BE2C (cell line): ENCODE measurements at places on chromosomes 12 and 14.

DNA sequence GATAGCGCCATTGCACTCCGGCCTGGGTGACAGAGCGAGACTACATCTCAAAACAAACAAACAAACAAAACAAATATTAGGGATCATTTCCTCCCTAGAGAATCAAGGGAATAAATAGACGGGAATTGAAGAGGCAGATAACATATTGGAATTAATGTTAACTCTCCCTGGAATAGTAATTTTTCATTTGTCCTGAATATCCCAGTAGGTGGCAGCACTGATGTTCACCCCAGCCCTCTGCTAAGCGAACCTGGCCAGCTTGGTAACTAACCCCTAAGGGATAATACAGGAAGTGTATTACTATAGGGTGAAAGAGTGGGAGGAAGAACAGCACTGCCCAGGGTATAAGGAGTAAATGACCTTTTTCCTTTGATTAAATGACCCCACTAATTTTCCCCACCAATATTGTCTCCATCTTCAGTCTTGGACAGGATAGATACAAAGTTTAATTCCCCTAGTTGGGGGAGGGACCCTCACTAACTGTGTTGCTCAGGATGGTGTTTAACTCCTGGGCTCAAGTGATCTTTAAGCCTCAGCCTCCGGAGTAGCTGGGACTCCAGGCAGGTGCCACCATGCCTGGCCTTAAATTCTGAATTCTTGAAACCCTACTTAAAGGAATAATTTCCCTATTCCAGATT, 40.5 kb downstream of the SLC2A14 start:
- peak; percentile 40 for DNase-seq

GRCh38 chr12:2610358-2610757, 184.4 kb upstream of the FKBP4 start:
- DNase-seq, result no peak

DNA sequence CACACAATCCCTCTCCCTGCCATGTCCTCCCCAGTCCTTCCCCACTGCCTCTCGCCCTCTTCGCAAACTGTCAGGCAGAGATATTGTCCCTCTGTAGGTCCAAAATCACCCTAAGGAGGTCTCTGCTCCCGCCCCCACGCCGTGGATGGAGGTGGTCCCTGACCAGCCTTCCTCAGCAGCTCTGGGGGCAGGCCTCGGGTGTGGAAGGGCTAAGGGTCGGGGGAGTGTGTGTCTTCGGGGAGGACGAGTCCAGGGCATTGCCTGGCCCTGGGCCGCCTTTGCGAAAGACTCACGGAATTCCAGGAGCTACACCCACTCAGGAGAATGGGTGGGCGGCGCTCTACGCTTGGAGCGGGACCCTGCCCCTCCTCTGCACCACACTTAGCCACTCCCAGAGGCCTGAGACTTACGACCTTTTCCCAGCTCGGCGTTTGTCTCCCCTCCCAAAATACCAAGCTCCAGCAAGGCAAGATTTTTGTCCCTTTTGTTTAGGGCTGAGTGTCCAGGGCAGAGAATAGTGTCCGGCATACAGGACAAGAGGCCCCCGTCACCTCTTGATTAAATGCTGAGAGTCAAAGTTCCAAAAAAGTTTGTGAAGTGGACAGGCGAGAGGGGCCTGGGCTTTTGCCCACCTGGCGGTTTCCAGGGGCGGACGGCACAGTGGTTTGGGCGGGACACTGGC, 881 bp downstream of the PYGL start:
- no peak for DNase-seq

DNA sequence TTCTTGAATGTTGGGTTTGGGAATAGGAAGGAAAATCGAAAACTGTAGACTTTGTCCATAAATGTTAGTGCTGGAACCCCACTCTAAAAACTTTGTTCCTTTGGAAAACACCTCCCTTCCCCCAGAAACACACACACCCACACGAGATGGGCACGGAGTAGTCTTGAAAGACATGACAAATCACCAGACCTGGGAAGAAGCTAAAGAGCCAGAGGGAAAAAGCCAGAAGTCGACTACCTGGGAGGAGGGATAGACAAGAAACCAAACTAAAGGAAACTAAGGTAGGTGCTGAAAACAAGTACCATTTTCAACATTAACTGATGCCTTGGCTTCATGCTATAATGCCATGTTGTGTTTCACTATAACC, 925 bp upstream of the NANOG start:
- no peak for DNase-seq

DNA sequence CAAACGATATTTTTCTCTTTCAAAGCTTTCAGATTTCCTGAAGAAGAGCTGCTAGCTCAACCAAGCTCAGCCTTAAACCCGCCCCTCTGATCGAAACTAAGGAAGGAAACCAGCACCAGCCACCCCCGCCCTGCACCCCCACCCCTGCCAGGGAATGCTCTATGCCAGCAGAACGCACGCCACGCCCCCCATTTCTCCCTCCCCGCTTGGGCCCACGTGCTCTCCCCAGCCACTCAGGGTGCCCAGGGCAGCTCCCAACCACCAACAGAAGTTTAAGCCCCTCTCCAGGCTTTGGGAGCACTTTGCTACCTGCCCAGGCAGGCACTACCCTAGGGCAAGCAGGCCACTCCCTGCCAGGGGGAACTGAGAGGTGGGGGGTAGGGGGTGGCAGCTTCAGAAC, 18.8 kb upstream of the KRT78 start:
- DNase-seq, result no peak

GRCh38 chr12:124582108-124582424, 14.7 kb upstream of the NCOR2 start:
- no peak for DNase-seq

- DNase-seq, result no peak
Observed at GRCh38 chr12:117521867-117522266, 160.4 kb upstream of the NOS1 start.

GRCh38 chr14:105525861-105526775, at the start of gene TMEM121:
Gene TMEM121 (plus strand): TSS chr14:105526583. CDS start chr14:105528835, 2,252 bp downstream.
- peak; percentile 55 for DNase-seq

DNA sequence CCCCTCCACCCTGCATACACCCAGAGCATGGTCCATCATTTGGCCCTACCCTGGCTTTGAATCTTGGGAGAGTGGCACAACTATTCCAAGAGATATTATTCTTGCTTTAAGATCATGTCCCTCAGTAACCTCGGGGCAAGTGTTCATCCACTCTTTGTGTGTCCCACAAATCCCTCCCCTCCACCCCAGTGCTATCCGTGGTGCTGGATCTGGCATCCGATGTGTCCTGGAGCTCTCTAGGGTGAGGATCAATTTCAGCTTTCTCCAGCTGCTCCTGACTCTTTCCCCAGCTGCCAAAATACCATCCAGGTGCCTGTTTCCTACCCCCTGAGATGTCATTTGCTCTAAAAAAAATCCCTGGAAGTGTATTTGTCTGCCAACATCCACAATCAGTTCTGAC, 64.8 kb upstream of the CMKLR1 start:
- no peak for DNase-seq

- no peak for DNase-seq
Observed at GRCh38 chr14:105055736-105056302, 9.4 kb downstream of the GPR132 start.

GRCh38 chr12:108595711-108596647, 1.9 kb downstream of the TMEM119 start:
- no peak for DNase-seq

- DNase-seq, result no peak
Observed at GRCh38 chr12:125050868-125051267, 14.4 kb upstream of the AACS start.

DNA sequence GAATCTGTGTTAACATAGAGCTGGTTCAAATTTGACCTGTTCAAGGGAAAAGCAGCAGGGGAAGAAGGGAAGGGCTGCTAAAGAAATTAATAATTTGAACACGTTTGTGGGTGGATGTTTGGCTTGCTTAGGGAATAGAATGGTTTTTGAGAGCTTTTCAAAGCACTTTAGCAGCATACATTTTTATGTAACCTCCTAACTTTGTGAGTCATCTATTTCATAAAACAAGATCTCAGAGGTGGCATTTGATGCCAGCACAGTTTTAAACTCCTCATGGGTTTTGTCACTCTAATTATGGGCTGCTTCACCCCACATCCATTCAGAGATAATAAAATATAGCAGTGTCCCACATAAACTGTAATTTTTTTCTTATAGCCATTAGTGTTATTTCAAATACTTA, 143.8 kb downstream of the ACSS3 start:
- DNase-seq, result no peak

- DNase-seq, result no peak
Observed at GRCh38 chr12:38589306-38589632, 272.7 kb downstream of the ALG10B start.

GRCh38 chr12:24596768-24597388, 352.0 kb downstream of the BCAT1 start:
- no peak for DNase-seq

DNA sequence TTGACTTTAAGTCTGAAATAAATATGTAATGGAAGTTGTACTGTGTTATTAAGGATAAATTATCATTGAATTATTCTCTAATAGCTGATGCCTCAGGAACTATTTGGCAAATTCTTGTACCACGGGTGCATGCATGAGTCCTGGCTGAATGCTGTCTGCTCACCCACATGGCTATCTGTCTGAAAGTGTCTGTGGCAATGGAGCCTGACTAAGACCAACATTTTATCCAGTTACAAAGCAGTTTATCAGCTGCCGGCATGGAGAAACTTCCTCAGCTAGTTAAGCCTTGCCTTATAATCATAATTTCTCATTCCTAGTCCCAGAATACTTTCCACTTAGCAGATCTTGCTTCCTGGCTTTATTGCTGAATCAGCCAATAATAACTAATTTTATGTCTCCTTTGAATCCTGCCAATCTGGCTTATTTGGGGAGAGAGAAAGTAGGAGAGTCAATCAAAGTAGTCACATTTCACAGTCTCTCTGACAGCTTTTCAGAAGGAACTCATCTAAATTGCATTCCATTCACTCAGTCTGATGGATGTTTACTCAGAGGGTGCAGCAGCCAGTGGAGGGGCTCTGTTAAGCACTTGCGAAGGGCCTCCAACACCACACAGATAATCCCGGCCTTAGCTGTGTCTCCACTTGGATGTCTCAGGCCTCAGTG, 280.6 kb upstream of the CLEC14A start:
- no peak for DNase-seq

DNA sequence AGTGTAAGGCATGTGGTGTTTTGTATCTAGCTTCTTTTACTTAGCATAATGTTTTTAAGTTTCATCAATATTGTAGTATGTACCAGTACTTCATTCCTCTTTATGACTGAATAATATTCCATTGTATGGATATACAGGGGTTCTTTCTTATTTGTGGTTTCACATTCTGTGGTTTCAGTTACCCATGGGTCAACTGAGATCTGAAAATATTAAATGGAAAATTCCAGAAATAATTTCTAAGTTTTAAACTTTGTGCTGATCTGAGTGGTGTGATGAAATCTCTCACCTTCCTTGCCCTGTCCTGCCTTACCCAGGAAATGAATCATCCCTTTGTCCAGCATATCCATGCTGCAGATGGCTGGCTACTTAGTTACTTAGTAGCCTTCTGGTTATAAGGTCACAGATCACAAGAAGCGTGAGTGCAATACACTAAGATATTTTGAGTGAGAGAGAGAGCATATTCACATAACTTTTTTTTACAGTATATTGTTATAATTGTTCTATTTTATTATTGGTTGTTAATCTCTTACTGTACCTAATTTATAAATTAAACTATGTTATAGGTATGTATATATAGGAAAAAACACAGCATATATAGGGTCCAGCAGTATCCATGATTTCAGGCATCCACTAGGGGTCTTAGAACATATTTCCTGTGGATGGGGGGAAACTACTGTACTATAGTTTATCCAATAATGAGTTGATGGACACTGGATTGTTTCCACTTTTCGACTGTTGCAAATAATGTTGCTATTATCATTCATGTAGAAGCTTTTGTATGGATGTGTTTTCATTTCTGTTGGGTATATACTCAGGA, 59.6 kb upstream of the LRTM2 start:
- DNase-seq, result no peak

GRCh38 chr14:73750531-73750901, 36.3 kb upstream of the PNMA1 start:
- DNase-seq, result no peak
